ENCODE measurements at places on chromosomes 2 and 18.

- no peak for DNase-seq
Observed at GRCh38 chr2:85851253-85852151, 37.3 kb downstream of the ST3GAL5 start.

DNA sequence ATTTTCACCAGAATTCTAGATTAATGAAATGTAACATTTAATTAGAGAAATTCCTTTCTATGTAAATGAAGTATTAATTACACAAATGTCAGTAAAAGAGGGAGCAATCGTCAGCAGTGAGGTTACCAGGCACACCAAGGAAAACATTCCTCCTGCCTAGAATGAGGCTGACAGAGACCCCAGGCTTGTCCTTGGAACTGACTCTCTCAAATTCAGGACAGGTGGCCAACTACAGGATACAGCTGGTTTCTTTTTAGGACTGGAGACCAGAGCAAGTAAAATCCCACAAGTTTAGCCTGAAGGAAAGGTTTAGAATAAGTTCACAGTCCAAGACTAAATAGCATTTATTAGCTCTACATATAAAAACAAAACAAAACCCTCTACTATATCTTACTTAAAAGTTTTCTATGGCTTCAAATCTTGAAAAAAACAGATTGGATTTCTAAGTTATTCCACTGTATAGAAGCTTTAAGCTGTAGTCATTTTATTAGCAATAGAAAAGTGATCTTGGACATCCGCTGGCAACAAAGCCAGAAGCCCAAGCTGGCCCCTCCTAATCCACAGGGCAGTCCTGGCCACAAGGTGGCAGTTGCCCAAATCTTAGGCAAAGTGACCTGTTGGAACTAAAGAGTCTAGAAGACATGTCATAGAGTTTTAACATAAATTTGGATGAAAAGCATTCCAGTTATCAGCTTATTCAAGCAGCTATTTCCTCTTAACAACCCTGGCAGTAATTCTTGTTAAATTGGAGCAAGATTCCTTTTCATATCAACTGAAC, 81.0 kb downstream of the SP3 start:
- DNase-seq: no peak

DNA sequence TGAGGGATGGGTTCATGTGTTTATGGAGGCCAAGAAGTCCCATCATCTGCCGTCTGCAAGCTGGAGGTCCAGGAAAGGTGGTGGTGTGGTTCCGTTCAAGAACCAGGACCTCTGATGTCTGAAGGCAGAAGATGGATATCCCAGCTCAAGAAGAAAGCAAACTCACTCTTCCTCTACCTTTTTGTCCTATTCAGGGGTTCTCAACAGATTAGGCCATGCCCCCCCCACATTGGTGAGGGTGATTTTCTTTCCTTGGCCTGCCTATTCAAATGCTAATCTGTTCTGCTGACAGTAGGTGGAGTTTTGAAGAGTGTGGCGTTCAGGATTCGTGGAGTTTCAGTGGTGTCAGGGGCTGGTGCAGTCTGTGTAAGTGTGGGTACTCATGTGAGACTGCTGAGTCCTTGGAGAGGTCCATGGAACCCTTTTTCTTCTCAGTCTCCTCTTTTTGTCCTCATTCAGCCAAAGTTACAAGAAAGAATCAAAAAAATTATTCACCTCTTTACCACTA, 5.9 kb downstream of the MSL3B start:
- no peak for DNase-seq

DNA sequence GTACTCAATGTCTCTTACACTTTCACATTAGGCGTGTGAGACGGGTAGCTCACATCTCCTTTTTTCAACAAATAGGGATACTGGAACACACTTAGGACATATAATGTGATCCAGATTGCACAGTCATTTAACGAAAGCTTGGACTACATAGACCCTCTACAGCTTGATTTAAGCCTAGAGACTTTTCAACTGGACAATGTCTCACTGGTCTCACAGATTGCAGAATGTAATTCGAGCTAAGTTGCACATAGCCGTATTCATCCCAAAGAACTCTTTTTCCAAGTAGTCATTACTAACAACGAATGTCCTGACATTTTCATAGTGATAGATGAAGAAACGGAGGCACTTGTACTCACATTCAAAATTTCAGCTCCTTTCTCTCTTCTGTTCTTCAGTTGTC, 612.1 kb downstream of the ZEB2 start:
- no peak for DNase-seq

- no peak for DNase-seq
Observed at GRCh38 chr2:190804182-190804795, 76.3 kb upstream of the GLS start.
